Amniotic epithelial cell (primary cell): ENCODE measurements at places on chromosomes 7 and 10.

DNA sequence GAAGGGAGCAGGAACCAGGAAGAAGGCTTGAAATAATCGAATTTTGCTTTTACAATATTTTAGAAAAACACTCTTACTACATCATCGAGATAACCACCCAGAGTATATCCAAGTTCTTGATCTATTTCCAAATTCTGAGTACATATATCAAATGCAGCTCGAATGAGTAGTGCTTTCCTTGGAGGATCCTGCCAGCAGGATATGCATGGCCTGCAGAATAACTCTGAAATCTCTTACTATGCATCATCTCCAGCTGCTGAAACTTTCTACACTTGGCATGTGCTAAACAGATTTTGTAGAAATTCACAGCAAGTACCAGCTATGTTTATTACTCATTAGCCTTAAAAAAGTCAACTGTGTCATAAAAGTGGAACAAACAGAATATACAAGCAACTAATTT lies 44.0 kb upstream of the ANK3 start:
- peak; percentile 82 for DNase-seq

GRCh38 chr7:106480616-106481031 lies 180.3 kb downstream of the CCDC71L start:
- DNase-seq: no peak

DNA sequence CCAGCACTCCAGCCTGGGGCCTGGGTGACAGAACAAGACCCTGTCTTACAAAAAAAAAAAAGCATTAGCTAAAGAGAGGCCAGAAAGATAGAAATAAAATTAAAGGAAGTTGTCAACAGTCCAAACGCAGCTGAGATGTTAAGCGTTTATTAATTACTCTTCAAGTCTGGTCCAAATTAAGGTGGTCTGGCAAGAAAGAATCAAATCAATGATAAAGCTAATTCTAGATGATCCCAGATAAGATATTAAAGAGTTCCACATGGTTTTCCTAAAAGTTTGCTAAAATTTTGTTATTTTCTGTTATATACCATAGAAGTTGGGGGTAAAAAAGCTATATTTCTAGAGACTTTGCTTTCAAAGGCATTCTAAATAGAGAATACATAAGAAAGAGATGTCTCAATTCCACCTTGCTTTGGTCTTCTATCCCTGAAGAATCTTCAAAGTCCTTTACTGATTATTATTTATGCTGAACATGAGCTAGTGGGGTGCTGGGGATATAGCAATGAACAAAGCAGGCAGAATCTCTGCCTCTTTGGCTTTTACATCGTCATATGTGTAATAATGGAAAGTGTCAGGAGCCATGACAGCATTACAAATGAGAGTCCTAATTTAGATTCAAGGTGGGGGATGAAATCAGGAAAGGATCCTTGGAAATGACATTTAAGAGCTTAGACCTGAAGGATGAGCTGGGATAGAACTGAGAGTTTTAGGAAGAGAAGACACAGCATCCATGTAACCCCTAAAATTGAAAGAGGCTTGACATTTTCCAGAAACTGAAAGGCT lies 23.4 kb downstream of the FRA10AC1 start:
- DNase-seq: no peak

DNA sequence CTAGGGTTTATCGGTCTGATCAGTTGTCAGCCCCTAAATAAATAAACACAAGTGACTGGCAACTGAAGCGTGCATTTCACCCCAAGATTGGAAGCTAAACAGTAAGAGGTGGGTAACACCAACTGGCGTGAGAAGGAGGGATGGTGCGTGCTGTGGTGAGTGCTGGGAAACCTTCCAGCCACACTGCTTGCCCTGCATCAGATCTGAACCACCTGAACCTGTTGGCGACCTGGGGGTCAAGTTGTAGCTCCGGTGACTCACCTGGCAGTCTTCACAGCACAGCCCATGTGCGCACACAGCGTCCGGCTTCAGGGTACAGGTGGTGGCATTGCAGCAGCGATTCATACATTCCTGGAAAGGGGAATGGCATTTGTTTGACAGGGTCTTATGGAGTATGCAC lies 170.1 kb downstream of the FANK1 start:
- DNase-seq: no peak

DNA sequence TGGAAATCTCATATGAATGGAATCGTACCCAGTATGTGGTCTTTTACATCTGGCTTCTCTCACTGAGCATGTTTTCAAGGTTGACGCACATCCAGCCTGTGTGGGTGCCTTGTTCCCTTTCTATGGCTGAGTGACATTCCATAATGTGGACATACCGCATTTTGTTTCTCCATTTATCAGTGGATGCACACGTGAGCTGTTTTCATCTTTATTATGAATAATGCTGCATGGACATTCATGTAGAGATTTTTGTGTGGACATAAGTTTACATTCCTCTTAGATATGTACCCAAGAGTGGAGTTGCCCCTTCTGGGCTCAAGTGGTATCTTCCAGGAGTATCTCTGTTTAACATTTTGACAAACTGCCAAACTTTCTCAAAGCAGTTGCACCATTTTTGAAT lies 1.3 kb upstream of the SCART1 start:
- DNase-seq: no peak

DNA sequence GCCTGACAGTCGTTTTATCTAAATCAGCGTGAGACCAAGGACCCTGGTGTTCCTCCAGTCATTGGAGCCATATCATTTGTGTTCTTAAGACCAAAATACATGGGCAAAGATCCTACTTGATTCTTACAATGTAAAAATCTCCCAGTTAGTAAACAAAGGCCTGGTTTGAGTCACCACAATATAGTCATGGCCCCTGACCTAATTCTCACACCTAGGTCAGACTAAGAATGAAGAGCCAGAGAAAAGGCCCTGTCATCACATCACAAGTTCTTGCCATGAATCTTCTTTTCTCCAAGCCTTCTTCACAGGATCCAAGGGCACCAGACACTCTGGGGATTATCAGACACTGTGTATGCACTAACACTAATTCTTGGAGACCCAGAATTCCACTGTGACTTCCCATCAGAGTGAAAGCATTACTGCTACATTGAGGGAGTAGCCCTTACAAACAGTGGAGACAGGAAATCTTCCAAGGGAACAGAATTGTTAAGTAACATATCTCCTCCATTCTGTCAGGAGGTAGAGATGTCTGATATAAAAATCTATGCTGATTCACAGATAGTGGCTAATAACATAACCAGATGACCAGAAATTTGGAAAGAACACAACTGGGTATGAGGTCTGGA lies 7.6 kb upstream of the ERVW-1 start:
- DNase-seq: peak; percentile 29

DNA sequence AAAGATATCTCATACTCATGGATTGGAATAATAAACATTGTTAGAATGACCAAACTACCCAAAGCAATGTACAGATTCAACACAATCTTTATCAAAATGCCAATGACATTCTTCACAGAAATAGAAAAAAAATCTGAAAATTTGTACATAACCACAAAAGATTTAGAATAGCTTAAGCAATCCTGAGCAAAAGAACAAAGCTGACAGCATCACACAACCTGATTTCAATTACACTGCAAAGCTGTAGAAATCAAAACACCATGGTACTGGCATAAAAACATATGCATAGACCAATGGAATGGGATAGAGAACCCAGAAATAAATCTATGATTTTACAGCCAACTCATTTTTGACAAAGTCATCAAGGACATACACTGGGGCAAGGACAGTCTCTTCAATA lies 130.0 kb upstream of the TMEM72 start:
- DNase-seq: no peak

DNA sequence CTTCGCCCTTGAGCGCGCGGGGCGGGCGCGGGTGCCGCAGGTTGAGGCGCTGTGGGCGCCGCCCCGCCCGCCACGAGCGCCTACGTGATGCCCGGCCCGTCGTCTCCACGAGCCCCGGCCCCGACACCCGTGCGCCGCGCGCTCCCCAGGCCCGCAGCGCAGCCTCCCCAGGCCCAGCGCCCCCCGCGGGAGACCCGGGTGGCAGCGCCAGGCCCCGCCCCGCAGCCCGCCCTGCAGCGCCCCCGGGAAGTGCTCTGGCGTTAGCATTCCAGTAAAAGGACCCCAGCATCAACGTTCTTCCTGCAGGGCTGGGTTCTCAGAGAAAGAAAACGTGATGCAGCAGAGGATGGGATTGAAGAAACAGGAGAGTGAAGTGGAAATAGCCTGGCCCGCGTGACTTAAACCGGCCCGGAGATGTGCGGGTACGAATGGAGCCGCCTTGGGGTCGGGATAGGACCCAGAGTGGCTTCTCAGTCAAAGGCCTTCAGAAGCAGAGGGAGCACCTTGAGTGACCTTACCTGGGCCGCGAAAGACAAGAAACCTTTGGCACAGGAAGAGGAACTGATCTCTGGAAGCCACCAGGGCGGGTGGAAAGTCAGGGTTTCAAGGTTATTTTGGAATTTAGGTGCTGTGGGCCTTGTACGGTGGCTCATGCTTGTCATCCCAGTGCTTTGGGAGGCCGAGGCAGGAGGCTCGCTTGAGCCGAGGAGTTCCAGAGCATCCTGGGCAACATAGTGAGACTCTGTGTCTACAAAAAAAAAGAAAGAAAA lies 1.8 kb downstream of the PFKP start:
- DNase-seq: no peak

- DNase-seq: no peak
Measured at GRCh38 chr10:53489335-53490182, 717.0 kb upstream of the MBL2 start.

- DNase-seq: no peak
Measured at GRCh38 chr7:89593125-89593524, 561.1 kb upstream of the STEAP1 start.

GRCh38 chr10:80260295-80261243 lies 28.9 kb downstream of the MAT1A start:
- peak; percentile 4 for DNase-seq

DNA sequence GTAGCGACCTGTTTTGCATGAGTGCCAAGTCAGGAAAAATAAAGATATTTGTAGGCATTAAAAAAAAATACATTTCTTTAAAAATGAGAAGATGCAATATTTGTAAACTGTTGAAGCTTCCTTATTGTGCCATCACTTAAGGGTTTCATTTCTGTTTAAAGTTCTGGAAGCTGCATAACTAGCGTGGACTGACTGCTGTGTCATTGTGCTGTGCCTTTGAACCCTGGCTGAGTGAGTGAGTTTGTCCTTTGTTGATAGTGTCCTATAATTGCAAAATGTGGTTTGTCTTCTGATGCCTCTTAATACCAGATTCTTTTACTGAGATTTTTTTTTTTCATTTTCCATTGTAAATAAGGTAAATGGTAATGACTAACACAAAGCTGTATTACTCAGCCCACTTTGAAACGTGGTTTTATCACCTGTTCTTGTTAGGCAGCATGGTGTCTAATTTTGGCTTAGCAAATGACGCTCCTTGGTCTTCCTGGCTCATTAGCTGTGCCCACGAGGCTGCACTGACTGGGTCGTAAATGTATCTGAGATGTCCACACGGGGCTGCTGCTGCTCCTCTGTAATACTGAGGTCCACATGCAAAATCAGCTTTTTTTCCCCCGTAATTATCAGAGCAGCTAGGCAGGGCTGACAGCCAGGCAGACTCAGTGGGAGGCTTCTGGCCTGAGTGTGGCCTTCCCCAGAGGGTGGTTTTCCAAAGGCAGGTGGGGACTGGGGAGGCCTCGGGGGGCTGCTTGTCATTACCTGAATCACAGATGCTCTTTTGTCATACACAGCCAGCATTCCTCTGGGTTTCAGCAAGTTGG lies 14.8 kb downstream of the ZSCAN25 start:
- peak; percentile 23 for DNase-seq

GRCh38 chr7:38561166-38561565 lies 70.0 kb downstream of the AMPH start:
- no peak for DNase-seq

GRCh38 chr10:133082685-133083421 lies 4.9 kb upstream of the ADGRA1 start:
- DNase-seq: no peak

GRCh38 chr7:135980012-135980551 lies 2.9 kb upstream of the MTPN start:
- DNase-seq: no peak

DNA sequence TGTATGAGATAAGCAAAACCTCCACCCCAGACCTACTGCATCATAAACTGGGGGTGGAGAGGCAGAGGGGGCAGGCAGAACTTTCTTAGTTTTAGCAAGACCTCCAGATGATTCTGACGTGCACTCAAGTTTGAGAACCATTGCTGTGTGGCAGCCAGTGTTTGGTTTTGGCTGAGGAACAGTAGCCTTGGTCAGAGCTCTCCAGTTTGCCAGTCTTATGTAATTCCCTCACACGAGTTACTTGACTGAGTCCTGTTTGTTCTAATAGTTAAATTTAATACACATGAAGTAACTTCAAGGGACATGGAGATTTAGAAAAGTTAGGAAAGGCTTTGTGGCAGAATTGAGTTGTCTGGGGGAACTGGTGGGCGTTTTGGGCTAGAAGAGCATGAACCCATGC lies 38.5 kb downstream of the GARS1 start:
- no peak for DNase-seq

- no peak for DNase-seq
Measured at GRCh38 chr10:71138166-71138830, 74.1 kb upstream of the UNC5B start.

- DNase-seq: peak; percentile 29
Measured at GRCh38 chr10:33871061-33871956, 536.8 kb upstream of the NRP1 start.

GRCh38 chr7:3280946-3281656 lies 20.0 kb upstream of the SDK1 start:
- DNase-seq: no peak

GRCh38 chr7:110224643-110225042 lies 866.3 kb upstream of the LRRN3 start:
- peak; percentile 50 for DNase-seq

GRCh38 chr10:25616903-25617592 lies 317.0 kb upstream of the MYO3A start:
- DNase-seq: no peak

DNA sequence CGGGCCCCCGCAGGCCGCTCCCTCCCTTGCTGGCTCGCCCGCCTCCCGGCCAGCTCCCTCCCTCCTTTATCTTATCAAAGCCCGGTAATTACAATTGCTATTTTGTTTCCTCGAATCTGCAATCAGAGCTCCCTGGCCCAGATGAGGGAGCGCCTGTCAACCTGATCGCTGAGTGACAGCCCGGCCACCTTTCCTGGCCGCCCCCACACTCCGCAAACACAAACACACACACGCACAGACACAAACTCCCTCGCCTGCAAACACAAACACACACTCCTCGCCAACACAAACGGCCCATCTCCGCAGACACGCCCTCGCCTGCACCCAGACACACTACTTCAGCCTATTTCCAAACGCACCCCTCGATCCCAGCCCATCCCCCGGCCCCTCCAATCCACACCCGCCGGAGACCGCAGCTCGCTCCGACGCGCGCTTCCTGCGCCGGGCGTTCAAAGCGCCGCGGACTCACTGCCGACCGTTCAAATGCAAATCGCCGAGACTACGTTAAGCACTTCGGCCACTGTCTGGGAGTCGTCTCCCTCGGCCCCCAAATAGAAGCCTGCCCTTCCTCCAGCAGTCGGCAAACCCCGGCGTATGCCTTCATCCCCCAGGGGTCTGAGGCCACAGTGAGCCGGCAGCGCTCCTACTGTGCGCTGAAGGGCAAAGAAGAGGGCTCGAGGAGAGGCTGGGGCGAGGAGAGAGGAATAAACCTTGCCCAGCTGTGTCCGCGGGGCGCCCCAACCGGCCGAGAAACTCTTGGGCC lies 3.0 kb upstream of the FGF8 start:
- peak; percentile 43 for DNase-seq

GRCh38 chr7:94030634-94031033 lies 26.5 kb upstream of the BET1 start:
- DNase-seq: no peak
